ENCODE measurements at places on chromosomes 3 and 15. TPM values are rescaled to one million over a fixed set of nuclear protein-coding genes. Genes with fewer than 3 reads are reported as not detected.

The MLH1 gene
- total RNA-seq, result 42.7 TPM

The CPLX3 gene
- not detected for total RNA-seq

The MUSTN1 gene
- 15.9 TPM for total RNA-seq

The ACVR2B gene
- 11.8 TPM for total RNA-seq

The C3orf22 gene
- total RNA-seq, result not detected

DNA sequence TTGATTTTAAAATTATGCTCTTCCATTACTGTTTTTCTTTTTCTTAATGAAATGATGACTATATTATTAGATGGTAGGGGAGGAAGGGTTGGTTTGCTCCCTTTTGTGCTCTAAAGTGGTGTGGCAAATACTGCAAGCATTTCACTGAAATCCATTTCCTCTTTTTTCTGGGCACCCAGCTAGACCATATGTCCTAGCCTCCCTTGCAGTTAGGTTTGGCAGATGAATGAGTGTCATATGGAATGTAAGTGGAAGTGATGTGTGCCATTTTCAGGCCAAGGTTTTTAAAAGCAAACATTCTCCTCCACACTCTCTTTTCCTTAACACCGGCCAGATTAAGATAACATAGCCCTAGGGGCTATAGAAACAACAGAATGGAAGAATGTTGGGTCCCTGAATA, 363.0 kb downstream of the FGF12 start:
- no peak for DNase-seq

DNA sequence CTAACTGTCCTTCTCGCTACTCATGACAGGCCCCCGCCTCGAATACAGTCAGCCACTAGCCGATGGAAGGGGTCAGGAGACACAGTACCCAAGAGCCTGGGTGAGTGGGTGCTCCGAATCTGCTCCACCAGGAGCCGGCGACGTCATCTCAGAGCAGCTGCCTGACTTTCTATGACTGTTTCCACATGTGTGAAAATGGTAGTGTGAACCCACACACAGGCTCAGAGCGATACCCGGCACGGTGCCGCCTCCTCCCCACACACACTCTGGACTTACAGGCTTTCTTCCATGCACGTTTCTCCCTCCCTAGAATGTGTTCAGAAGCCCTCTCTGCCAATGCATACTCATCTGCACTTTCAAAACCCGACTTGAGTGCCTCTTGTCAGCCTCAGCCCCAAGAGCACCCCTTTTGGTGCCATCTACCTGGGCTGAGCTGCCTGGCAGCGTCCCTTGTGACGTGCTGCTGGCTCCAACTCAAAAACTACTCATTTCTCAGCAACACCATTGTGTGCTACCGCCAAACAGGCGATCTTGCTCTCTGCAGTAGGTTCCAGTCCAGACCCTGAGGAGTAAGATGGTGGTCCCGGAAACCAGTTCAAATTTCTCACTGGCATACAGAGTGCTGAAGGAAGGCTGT, 29.7 kb downstream of the VGLL4 start:
- DNase-seq, result no peak

- DNase-seq, result no peak
Measured at GRCh38 chr3:84906065-84906464, 52.7 kb upstream of the CADM2 start.

- no peak for DNase-seq
Measured at GRCh38 chr3:171092467-171092911, 66.0 kb upstream of the SLC2A2 start.

- no peak for DNase-seq
Measured at GRCh38 chr3:192372616-192373015, 354.7 kb downstream of the FGF12 start.

DNA sequence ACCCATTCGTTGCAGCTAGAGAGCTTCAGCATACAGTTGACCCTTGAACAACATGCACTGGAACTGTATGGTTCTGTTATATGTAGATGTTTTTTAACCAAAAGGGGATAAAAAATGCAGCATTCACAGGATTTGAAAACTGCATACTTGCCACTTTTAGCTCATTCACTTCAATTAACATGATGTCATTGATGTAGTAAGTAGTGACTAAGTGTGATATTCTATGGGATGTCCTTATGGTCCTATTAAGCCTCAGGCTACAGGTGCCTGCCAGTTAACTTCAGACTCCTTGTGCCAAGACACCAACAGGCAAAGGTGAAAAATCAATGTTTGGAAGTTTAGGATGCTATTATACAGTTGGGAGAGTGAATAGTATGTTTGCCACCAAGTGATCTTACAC, 553.6 kb upstream of the NECTIN3 start:
- no peak for DNase-seq

- DNase-seq, result no peak
Measured at GRCh38 chr15:90420451-90420850, 32.4 kb downstream of the IQGAP1 start.

DNA sequence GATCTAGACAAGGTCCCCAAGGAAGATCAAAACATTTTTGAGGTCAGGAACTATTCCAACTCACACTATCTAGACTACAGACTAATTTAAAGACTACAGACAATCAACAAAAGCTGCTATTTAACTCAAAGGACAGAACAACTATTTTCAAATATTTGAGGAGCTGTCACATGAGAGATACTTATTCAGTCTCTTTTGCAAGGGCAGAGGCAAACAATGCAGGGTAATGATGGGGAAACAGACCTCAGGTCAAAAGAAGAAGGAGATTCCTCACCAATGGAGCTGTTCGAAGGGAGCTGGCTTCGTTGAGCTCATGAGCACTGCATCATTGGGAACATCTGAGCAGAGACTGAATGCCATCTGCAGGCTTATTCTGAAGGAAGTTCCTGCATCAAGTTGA, 231.9 kb downstream of the DTWD1 start:
- no peak for DNase-seq

DNA sequence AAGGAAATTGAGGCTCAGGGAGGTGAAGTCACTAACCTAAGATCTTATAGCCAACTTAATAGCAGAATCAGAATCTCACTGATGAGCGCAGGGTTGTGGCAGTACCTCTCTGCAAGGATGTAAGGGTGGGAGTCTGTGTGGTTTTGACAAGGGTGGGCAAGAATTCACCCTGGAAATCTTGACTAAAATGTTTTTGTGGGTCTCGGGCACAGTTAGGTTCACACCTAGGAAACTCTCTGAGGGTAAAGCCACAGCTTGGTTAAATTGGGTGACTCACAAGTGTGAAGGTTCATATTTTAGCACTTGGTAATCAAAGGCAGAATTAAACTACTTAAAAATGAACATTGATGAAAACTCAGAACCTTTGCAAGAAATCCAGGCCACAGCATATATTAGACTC, 178.2 kb upstream of the EOMES start:
- DNase-seq, result no peak

- DNase-seq, result no peak
Measured at GRCh38 chr3:70028361-70028760, 28.8 kb downstream of the SAMMSON start.

DNA sequence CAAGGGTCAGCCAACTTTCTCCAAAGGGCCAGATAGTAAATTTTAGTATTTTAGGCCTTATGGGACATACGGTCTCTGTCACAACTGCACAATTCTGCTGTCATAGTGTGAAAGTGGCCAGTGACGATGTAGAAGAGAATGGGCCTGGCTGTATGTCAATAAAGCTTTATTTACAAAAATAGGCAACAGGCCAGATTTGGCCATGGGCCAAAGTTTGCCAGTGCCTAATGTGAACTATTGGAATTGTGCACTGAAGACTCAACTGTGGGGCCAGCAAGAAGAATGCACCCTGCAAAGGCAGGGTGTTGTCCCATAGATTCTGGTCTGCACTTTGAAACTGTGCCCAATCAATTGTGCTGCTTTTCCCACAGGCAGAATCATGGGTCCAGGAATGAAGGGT, 69.4 kb upstream of the PRR23E start:
- DNase-seq, result no peak

DNA sequence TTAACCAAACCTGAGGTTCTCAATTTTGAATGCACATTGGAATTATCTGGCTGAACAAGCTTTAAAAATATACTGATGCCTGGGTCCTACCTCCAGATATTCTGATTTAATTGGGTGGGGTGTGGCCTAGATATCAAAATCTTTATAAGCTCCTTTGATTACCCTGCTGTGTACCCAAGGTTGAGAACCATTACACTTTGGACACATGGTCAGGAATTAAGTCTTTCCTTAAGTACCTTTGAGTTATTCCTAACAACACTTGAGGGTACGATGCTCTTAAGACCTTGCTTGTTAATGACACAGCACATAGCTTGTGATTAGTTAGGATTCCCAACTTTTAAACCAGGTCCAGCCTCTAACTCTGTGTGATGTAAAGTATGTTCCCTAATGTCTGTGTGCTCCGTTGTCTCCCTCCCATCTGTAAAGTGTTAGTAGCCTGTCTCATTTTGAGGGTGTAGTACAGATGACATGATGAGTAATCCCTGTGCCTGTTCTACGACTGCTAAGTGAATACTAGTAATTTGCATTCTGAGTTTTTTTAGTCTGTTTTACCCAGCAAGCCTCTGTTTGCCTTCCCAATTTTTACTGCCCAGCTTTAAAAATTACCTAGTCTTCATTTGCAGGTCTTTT, 154.9 kb downstream of the KLHL25 start:
- no peak for DNase-seq
